ENCODE measurements at places on chromosomes 16 and 17.
A peak's percentile ranks its signal among the peaks of the same experiment; 100 is the strongest.

GRCh38 chr17:48628649-48629410, 2.7 kb upstream of the HOXB9 start:
- DNase-seq = no peak

- DNase-seq = peak; percentile 50
Measured at GRCh38 chr16:89358030-89359005, 132.0 kb downstream of the ANKRD11 start.

DNA sequence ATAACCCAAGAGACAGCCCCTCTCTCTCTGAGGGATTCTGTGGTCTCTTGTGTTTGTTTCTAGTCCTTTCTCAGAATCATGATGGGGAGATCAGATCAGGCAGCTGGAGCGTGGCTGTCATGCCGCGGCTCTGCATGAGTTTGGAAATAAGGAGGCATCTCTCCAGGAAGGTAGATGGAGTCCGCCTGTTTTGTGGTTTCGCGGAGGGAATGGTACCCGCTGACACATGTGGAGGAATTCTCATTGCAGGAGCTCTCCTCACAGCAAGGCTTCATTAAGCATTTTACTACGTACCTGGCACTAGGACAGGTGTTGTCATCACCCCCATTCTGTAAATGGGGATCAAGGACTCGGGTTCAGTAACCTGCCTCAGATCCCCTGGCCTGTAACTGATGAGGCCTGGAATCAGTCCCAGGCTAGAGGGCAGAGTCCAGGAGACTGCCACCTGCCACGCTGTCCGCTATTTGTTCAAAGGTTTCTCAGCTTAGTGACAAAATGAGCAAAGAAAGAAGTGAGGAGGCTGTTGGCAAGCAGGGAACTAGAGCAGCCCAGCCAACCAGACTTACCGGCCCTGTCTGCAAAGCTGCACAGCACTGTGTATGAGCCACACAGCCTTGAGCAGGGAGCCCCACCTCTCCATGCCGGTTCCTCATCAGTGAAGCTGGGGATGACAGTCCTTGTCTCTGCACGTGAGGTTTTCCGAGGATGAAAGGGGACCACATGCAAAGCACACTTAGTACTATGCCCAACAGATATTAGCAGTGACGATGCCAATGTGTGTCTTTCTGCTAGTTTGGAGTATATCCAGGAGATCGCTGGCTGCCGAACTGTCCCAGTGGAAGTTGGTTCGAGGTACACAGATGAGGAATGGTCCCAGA, 11.0 kb downstream of the KDM8 start:
- DNase-seq = no peak

DNA sequence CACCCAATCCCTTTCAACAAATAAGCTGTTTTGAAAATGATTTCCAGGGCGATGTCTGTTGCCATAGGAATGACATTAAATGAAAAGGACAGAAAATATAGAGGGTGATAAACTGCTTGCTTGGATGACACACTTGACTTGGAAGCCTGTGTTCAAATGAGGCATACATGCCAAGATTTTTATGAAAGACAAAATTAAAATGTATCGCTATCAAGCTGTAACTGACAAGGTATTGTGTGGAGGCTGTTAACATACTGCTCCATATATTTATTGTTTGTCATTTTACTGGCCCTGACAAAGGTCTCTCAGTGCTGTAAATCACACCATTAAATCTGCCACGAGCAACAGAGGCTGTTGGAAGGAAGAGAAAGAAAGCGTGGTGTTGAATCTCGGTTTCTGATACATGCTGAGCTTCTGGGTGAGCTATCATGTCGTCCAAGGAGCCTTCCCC, 456.2 kb upstream of the SALL1 start:
- DNase-seq = no peak

DNA sequence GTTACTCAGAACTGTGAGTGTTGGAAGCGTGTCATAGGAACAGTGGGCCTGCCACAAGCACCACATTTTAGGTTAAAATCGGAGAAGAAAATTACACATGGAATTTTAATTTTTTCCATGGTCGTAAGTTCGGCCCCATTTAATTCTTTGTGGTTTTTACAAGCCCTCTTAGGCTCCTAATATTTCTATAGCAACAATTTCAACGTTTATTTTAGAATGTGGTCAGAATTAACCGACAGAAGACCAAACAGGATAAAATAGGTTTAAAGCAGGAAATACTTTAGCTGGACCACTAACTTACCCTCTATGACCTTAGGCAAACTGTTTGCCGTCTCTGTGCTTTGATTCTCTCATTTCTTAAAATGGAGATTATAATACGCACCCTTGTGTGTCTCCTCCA, 69.9 kb downstream of the FTO start:
- no peak for DNase-seq

DNA sequence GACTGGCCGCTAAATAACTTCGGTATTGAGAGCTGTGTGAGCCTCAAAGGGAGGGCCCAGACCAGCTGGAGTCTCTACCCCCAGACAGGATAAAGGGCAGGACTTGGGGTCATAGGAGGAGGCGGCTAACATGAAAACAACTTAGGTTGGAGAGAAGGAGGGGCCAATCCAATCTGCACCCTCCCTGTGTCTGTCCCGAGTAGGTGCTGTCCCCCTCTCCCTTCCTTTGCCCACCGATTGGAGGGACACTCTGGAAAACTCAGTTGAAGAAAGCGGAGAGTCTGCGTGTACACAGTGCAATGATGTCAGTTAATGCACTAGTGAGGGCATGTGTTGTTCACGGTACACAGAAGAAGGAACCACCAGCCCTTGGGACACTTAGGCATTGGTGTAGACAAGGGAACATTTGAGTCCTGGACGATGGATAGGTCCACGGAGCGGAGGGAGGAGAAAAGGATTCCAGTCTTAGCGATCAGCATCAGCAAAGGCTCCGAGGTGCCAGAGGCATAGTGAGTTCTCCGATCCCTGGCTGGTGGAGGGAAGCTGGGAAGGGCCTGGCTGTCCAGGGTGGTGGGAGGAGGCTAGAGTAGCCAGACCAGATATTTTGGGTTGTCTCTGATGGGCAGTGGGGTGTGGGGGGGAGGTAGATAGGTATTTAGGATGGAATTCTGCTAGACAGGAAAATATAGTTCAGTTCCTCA, 761 bp downstream of the NOL3 start:
- no peak for DNase-seq

GRCh38 chr16:65524997-65525396, 403.1 kb upstream of the CDH11 start:
- DNase-seq = no peak

GRCh38 chr17:18185391-18185790, 1.8 kb downstream of the ALKBH5 start:
- no peak for DNase-seq

DNA sequence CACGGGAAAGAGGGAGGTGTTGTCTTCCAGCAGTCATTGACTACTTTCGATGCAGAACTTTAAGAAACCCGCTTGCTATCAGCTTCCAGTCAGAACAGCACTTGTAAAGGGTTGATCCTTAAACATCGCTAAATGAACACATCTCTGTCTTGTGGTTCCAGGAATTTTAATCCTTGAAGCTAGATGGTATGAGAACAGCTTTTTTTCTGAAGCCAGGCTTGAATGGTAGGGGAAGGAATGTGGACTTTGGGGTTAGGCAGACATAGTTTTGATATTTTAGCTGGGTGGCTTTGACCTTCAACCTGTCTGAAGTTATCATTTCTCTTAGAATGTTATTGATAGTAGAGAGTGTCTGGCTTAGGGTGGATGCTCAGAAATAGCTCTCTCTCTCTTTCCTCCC, 81.1 kb downstream of the RGS9 start:
- no peak for DNase-seq

GRCh38 chr16:75423723-75424104, 9.6 kb downstream of the CFDP1 start:
- DNase-seq = no peak

DNA sequence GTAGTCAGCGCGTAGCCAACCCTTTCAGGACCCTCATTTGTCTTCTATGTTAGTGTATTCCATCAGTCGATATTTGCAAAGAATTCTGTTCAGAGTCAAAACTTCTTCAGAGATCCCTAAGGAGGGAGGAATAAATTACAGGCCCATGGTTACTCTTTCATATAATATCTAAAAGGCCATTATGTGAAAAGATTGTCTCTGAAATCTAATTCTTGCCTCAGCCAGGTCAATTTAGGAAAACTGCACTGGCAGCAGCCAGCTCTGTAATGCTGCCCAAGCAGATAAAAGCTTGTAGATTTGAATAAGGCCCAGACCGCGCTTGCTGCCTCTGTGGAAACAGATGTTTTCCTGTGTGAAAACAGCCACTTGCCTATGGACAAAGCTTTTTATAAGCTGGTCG, 379.8 kb downstream of the CNTNAP4 start:
- no peak for DNase-seq

- DNase-seq = no peak
Measured at GRCh38 chr17:882827-883585, 96.6 kb downstream of the NXN start.

- DNase-seq = no peak
Measured at GRCh38 chr17:68452724-68453290, 4.5 kb downstream of the WIPI1 start.

- DNase-seq = peak; percentile 29
Measured at GRCh38 chr17:794876-795275, 12.7 kb downstream of the MRM3 start.

DNA sequence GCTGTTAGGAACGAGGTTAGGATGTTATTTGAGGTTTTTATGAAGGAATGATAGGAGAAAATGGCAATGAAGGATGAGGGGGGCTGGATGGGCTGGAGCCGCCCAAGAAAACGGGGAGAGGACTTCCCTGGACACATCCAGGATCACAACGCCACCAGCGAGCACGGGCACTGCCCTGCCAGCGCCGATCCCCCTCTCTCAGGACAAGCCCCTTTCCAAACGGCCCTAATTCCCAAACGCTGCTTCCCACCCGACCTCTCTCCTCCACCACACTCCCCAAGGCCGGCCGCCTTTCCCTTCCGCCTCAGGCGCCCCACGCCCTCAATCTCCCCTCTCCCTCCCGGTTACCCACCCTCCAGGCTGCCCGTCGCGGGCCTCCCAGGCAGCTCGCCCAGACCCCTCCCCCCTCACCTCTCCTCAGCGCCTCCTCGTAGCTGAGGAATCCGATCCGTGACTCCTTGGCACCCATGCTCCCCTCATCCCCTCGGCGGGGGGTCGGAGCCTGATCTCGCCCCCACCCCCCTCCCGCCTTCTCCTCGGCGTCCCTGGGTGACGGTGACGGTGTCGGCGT, 377 bp downstream of the USP32 start:
- no peak for DNase-seq

DNA sequence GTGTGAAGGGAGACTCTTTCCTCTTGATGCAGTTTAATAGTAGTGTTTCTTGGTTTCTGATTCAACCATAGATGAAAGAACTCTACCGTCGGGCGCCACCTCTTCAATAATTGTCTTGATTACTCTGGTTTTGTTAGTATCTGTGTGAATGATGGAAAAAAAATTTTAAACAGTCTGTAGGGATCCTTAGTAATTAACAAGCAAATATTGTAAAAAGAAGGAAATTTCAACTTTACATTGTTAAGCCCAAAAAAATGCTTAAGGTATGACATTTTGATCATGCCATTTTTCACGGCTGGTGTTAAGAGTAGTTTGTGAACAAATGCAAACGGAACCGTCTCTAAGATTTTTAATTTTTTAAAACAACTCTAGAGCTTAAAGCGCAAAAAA, 4.1 kb downstream of the KRT10 start:
- no peak for DNase-seq

DNA sequence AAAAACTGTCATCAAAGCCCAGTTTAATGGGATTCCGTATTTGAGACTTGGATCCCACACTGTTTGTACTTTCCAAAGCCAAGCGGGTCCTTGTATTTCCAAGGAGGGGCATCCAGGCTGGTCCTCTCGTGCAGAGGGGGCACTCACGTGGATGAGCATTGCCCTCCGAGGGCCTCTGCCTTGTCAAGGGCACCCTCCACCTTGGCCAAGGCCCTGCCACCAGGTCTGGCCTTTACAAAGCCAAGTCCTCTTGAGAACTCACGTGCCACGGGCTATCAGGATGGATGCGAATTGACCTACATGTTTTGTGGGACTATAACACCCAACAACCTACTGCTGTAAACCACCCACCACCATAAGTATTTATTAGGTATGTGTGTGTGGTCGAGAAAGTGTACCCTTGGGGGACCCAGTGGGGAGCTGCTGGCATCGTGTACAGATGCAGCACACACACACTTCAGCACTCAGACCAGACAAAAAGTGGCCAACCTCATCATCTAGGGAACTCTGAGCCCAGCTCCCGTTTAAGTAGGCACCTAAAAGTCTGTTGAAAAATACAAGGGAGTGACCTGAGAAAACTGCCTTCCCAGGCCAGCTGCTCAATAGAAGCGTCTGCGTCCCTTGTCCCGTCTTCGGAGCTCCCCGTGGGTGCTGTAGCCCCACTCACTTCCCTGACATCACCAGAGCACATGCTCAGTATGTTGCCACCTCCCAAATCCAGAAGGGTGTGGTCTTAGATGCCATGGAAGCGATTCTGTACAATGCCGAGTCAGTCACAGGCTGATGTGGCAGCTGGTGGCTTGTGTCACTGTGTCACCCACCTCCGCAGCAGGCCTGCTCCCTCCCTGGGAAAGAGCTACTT, 12.9 kb downstream of the MAP1LC3B start:
- no peak for DNase-seq

- DNase-seq = no peak
Measured at GRCh38 chr16:72800524-72801161, 247.3 kb downstream of the ZFHX3 start.

GRCh38 chr16:81637336-81638235, 141.5 kb upstream of the PLCG2 start:
- no peak for DNase-seq

- no peak for DNase-seq
Measured at GRCh38 chr16:56143666-56144065, 47.6 kb upstream of the GNAO1 start.

- DNase-seq = no peak
Measured at GRCh38 chr17:78279360-78279990, 48.0 kb downstream of the TMEM235 start.

GRCh38 chr16:25093208-25094061, 18.1 kb upstream of the LCMT1 start:
- DNase-seq = no peak

GRCh38 chr16:29312835-29313558, 93.5 kb downstream of the NPIPB11 start:
- no peak for DNase-seq

DNA sequence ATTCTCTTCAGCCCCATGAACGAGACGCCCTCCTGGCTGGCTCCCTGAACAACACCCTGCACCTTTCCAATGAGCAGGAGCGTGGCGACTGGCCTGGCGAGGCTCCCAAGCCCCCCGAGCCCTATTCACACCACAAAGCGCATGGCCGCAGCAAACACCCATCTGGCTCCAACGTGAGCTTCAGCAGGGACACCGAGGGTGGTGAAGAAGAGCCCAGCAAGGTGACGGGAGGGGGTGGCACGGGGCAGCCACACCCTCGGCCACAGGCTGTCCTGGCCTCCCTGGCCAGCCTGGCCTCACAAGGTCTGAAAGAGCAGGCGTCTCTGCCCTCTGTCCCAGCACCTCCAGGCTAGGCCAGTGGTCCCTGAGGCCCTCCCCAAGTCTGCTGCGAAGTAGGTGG, 23.7 kb downstream of the CASKIN2 start:
- DNase-seq = no peak

Data from CD4-positive, alpha-beta T cell treated with Interleukin-6 at 100 ng/mL for 8 hours (primary cell).